ENCODE measurements at places on chromosomes 2 and 18. TPM values are rescaled to one million over a fixed set of nuclear protein-coding genes. Genes with fewer than 3 reads are reported as not detected.
A peak's percentile ranks its signal among the peaks of the same experiment; 100 is the strongest.

- DNase-seq: no peak
Measured at GRCh38 chr2:237262838-237263771, 150.9 kb downstream of the COL6A3 start.

GRCh38 chr2:215702116-215702902, 266.4 kb upstream of the FN1 start:
- DNase-seq: no peak

DNA sequence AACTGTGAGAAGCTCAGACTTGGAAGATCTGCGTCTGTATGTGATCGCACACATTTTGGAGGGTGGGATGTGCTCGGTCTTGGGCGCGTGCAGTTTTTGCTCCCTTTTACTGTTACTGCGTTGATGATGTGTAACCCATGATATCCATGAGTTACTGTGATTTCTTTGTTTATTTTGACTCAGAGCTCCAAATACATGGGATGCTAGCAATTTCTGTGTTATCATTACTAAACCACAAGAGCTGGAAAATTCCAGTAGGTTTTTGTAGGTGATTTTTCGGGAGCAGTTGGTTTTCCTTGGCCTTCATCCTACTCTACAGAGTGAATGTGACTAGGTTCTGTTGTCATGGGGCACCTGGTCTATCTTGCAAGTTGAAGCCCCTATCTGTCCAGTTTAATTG, 124.2 kb downstream of the AGAP1 start:
- no peak for DNase-seq

GRCh38 chr2:41626936-41627335, 420.9 kb upstream of the PKDCC start:
- DNase-seq: no peak

DNA sequence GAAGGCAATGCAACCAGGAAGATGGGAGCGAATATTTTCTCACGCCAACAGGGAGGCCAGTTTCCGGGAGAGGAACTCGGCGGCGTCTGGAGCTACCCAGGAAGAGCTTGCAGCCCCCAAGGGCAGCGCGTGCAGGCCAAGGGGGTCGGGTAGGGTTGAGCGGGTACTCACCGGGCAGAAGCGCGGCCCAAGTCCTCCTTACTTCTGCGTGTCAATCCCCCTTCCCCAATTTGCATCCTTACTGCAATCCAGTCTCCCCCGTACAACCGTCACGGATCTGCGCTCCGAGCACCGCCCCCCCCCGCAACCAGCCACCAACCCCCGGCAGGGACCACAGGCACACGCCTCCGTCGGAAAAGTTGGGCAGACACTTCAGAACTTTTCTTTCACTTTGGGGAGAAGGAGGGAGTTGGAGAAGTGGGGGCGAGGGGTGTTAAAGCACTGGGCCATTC, 1.3 kb downstream of the ATP8B1 start:
- DNase-seq: no peak

DNA sequence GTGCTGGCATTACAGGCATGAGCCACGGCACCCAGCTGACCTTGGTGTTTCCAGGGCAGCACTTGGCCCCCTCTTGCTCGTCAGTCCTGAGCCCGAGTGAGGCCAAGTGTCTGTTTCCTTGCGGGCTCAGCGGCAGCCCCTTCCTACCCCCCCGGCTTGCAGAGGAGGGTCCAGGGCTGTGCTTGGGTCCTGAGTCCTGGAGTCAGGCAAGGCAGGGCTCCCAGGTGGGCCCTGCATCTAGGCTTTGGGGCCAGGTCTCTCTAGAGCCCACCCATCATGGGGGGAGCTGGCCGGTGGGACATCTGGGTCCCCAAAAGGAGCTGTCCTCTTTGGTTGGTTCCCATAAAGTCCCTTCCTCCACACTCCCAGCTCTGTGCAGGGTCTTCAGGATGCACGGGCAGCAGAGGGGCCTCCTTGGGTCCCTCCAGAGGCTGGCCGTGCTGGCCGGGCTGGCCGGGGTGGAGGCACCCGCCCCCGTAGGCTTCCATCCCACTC, 63.7 kb upstream of the HPCAL1 start:
- DNase-seq: no peak

The UGT1A10 gene
- total RNA-seq: 54.9 TPM

DNA sequence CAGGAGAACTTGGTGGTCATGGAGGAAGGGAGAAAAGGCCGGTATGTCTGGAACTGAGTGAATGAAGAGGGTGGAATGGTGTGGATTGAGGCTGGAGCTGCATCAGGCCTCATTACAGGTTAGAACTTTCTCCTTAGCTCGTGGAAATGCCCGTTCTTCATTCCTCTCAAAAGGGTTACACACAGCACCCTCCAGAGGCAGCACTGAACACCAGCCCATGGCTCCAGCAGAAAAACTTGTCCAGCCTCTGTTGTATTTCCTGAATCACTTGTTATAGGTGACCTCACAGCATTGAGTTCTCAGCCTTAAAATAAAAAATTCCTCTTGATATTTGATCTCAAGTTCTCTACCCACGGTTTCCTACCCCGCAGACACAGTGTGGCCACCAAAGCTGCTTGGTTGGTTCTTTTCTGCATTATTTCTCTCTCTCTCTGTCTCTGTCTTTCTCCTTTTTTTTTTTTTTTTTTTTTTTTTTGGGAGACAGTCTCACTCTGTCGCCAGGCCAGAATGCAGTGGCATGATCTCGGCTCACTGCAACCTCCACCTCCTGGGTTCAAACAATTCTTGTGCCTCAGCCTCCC, 89.6 kb downstream of the ITGB1BP1 start:
- DNase-seq: peak; percentile 72

DNA sequence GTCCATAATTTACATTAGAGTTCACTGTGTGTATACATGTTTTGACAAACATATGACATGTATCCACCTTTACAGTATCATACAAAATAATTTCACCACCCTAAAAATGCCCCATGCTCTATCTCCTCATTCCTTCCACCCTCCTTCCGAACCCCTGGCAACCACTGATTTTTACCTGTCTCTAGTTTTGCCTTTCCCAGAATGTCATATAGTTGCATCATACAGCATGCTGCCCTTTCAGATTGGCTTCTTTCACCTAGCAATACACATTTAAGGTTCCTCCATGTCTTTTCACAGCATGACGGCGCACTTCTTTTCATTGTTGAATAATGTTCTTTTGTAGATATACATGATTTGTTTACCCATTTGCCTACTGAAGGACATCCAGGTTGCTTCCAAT, 10.4 kb downstream of the LRPPRC start:
- DNase-seq: no peak

The PPM1G gene
- total RNA-seq: 53.5 TPM

DNA sequence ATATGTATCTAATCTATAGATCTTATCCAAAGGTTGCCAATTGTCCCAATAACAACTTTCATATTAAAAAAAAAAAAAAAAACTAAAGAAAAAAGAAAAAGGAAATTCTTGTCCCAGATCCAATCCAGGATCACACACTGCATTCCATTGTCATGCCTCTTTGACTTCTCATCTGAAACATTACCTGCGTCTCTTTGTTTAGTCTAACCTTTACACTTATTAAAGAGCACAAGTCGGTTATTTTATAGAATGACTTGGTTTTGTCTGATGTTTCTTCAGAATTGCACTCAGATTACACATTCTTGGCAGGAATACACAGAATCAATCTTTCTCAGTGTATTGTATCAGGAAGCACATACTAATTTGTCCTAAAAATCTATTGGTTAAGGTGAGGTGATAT, 392.5 kb upstream of the KLHL29 start:
- no peak for DNase-seq

GRCh38 chr2:176681584-176682115, 412.4 kb downstream of the MTX2 start:
- DNase-seq: no peak

DNA sequence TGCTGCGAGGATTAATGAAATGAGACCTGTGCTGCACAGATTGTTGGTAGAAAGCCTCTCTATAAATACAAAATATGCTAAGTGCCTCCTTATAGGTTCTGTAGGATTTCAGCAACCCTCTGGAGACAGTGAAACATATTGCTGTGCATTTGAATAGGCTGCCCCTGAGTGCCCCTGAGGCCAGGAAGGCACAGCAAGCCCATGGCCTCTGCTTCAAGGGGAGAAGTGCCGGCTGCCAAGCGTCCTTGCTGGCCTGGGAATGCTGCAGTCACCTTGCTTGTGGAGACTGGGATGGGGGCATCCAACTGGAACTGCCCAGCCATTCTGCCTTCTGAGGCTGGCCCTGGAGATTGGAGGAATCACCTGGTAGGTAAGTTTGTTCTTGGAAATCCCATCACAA, 397.2 kb upstream of the SMIM21 start:
- DNase-seq: no peak

The DSG2 gene
- total RNA-seq: 59.3 TPM

The ELOA2 gene
- not detected for total RNA-seq

- no peak for DNase-seq
Measured at GRCh38 chr18:46676182-46676835, 19.3 kb upstream of the LOXHD1 start.

The NT5C1B gene
- total RNA-seq: not detected

The TMEM18 gene
- 11.0 TPM for total RNA-seq

DNA sequence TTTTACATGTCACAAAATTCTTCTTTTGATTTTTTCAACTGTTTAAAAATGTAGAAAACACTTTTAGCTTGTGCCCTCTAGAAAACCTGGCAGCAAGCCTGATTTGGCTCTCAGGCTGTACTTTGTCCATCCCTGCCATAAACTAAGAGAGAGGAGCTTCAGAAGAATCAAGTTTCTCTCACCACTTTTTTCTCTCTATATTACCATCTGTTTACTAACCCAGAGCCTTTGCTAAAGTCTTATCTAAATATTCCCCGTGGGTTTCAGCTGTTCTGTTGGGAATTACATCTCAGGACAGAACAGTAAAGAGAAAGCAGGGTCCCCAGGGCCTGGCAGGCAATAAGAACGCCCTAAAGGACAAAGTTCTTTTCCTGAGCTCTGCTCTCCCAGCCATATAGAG, 409.1 kb upstream of the CRIM1 start:
- peak; percentile 62 for DNase-seq
